ENCODE measurements at places on chromosomes 5 and 9. TPM values are rescaled to one million over a fixed set of nuclear protein-coding genes. Genes with fewer than 3 reads are reported as not detected.

GRCh38 chr9:14888272-14888671, 22.0 kb downstream of the FREM1 start:
- no peak for DNase-seq

Gene N4BP3
- 0.02 TPM for polyA plus RNA-seq

- DNase-seq = no peak
These were observed 54.8 kb downstream of the C5orf15 start for GRCh38 chr5:133913413-133914155.

Gene NDUFB6
- 63.8 TPM for polyA plus RNA-seq

Gene SCGB3A2
- polyA plus RNA-seq = not detected

DNA sequence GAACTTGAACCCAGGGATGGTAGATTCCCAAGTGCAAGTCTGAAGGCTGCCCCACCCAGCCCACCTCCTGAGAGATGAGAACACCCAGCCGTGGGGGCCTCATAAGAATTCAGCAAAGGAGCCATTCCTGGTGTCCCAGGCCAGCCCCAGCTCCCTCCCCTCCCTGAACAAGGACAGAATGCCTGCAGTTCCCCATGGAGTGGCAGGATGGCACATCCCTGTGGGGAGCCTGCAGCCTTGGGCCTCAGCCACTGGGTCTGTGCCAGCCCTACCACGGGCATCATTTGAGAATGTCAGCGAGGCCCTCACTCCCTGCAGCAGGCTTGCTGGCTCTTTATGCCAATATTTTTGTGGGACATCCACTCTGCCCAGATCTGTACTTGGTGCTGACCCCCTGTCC, 36.2 kb upstream of the RAPGEF1 start:
- no peak for DNase-seq

Gene TCF7
- polyA plus RNA-seq = 0.86 TPM

- no peak for DNase-seq
These were observed 116.9 kb downstream of the ARRDC3 start for GRCh38 chr5:91266184-91266705.

DNA sequence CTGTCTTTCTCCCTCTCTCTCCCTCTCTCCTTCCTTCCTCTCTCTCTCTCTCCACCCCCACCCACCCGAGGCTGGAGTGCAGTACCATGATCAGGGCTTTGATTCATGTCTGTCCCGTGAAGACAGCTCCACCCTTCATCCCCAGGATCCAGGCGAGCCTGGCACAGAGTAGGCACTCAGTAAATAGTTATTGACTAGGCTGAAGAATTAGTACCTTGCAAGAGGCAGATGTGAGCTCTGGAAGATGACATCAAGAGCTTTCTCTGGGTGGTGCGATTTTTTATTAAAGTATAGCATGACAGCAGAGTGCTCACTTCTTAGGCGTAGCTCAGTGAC, 24.0 kb upstream of the WDR38 start:
- no peak for DNase-seq

DNA sequence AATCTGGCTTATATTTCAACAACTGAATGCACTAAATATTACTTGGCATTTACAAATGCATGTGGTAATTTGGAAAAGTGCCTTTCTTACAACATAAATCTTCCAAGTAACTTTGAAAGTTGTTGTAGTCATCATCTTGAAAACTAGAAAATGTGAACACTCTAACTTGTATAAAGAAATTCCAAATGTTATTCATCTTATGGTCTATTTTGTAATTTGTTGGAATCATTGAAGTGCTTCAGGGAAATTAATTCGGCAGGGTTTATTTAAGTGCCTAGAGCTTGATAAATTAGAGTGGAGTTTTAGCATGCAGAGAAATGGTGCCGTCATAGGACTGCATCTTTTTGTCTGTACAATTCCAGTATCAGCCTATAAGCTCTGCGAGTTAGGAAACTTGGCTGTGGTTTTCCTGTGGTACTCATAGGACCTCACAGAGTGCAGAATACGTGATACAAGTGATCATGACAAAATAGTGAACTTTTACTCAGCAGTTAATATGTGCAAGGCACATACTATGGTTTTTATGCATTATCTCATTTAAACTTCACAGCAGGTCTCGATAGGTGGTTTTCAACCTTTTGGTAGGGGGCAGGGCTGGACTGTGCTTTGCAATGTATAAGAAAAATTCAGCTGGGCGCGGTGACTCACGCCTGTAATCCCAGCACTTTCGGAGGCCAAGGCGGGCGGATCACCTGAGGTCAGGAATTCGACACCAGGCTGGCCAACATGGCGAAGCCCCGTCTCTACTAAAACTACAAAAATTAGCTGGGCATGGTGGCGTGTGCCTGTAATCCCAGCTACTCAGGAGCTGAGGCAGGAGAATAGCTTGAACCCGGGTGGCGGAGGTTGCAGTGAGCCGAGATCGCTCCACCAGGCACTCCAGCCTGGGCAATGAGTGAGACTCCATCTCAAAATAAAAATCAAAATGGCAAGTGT, 79.6 kb downstream of the RAI14 start:
- DNase-seq = peak; percentile 41

Gene NDUFA8
- 76.6 TPM for polyA plus RNA-seq

Gene NUTM2G
- polyA plus RNA-seq = not detected

- DNase-seq = no peak
These were observed 352.4 kb downstream of the IRX2 start for GRCh38 chr5:2399096-2399495.

Gene PCDHB4
- polyA plus RNA-seq = 0.02 TPM

Gene ARSI
- 5.2 TPM for polyA plus RNA-seq

- DNase-seq = no peak
These were observed 709 bp downstream of the WHRN start for GRCh38 chr9:114504341-114505186.

Gene LCP2
- not detected for polyA plus RNA-seq

- no peak for DNase-seq
These were observed 194.5 kb downstream of the TRIO start for GRCh38 chr5:14337593-14337992.

GRCh38 chr5:146334074-146334533, 4.5 kb upstream of the POU4F3 start:
- no peak for DNase-seq

Gene ZFP2
- 0.32 TPM for polyA plus RNA-seq

DNA sequence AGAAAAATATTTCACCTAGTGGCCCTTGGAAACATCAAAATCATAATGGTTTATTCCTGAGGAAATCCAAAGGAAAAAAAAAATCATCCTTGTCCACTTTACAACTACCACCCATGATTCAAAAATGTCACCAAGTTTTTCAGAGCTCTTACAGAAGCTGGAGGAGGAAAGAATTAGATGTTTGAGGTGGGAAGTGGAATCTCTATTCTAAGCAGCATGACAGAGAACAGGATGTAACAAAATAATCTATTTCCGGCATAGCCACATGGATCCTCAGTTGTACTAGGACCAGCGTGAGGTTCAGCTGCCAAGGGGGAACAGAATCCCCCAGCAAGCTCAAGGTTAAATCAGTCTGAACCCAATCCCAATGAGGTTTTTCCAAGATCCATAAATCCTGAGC, 40.2 kb downstream of the FBXW11 start:
- DNase-seq = no peak

DNA sequence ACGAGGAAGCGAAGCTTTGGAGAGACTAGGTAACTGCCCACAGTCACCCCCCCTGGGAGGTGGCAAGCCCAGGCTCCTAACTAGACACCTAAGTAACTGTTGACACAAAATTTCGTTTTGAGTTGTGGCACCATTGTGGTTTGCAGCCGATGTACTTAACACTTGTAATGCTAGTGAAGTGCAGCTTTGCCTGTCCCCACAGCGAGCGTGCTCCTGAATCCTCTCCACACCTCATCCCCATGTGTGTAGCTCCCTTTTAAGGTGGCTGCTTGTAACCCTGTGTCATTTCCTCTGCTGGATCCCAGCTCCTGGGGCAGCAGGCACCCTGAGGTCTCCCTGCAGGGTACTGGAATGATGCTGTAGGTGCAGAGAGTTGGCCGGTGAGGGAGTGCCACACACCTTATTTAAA, 114.9 kb downstream of the TRIO start:
- DNase-seq = no peak

- no peak for DNase-seq
These were observed 2.8 kb downstream of the ACO1 start for GRCh38 chr9:32387256-32387655.

Gene CCNO
- polyA plus RNA-seq = 0.18 TPM

DNA sequence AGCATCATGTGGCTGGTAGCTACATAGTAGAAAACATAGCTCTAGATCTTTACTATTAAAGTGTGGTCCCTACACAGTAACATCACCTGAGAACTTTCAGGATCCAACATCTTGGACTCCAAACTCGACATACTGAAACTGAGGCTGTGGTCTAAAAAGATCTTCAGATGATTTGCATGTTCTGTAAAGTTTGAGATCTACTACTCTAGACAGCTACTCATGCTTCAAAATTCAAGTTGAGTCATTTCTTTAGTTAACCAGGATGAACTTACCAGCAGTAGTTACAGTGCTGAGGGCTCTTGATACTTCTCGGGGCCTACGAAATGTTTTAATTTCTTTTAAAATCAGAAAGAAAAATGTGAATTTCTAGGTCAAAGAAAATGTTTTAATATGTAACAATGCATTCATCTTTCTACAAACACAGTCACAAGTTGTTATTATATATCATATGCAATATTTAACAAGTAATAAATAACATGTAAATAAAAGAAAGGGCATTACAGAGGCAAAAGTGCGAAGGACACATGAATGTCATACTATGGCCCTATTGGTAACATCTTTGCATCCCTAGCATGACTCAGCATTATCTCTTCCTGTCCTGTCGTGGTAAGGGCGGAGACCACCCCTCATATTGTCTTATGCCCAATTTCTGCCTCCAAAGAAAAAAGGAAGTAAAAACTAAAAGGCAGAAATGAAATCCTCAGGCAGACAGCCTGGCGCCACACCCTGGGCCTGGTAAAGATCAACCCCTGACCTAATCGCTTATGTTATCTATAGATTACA, 563.9 kb upstream of the TLE4 start:
- DNase-seq = no peak

DNA sequence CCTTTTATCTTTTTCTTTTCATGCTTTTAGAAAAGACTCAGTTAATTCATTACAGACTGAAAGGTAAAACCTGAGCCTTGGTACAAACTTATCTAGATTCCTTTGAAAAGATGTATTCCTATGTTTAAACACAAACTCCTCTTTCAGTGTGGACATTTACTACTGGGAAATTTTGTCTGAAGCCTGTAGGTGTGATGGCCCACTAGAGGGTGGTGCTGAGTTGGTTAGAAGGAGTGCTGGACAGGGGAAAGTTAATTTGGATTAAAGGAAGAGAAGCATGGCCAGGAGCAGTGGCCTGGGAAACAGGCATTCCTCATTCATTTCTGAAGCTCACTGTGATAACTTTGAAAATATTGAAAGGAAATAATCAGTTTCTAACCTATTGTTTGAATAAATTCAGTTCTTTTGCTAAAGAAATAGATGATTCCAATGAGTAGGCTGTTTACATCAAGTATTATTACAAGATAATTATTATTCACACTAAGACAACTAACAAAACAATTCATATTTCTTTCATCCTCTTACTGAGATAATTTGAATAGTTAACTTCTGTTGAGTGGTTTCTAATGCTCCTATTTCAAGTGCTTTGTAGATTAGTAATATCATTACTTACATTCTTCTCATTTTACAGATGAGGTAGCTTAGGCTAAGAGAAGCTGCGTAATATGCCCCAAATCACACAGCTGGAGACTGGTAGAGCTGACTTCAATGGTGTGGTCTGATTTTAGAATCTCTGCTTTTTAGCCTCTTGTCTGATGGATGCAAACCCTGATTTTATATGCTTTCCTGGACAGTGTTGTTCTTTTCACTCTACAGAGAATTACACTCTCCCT, 150.9 kb downstream of the ADGRV1 start:
- no peak for DNase-seq

- DNase-seq = no peak
These were observed 17.9 kb downstream of the MIGA2 start for GRCh38 chr9:129054163-129054851.

Gene ARID3C
- polyA plus RNA-seq = not detected

Gene AFAP1L1
- polyA plus RNA-seq = 1.3 TPM

Gene CTNND2
- polyA plus RNA-seq = not detected

Gene SLC9A3
- polyA plus RNA-seq = 0.98 TPM

GRCh38 chr5:38824821-38825220, 21.0 kb upstream of the OSMR start:
- DNase-seq = no peak

Gene FKBP15
- 29.2 TPM for polyA plus RNA-seq

Gene LECT2
- 0.10 TPM for polyA plus RNA-seq

DNA sequence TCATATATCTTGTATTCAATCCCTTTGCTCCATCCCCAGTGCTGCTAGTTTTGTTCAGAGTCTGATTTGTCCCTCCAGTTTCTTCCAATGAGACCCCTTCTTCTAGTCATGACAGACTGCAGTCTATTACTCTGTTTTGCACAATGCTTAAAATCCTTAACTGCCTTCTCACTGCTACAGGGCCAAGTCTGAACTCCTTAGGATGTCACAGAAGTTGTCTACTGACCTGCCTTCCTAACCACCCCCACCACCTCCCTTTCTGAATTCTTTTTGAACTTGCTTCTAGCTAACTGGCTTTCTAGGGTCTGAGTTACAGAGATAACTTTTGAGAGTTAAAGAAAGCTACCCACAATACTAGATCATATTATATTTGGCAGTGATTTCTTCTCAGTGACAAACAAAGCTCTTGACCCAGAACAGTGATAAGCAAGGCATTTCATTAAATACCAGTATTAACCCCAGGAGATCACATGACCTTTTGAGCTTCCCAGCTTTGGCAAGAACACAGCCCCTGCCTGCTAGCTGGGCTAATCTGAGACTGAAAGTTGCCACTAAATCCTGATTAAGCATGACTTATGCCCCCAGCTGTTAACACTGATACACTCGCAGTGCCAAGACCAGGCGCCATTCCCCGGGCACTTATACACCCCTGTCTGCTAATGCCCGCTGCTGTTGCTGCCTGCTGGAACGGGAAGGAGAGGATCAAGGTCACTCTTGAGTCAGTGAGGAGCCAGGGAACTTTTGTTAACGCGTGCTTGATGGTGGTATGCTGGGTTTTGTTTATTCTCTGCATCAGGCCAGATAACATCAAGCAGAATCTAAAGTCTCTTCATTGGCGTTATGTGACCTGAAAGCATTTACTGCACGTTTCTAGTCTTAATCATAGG, 36.4 kb upstream of the ADAMTSL1 start:
- DNase-seq = no peak

GRCh38 chr5:150409638-150410523, 2.8 kb downstream of the CD74 start:
- DNase-seq = peak; percentile 58

GRCh38 chr5:89005990-89006389, 123.0 kb upstream of the MEF2C start:
- DNase-seq = no peak

Gene HTR1A
- not detected for polyA plus RNA-seq
